ENCODE measurements at places on chromosomes 5 and 9.
A peak's percentile ranks its signal among the peaks of the same experiment; 100 is the strongest.

DNA sequence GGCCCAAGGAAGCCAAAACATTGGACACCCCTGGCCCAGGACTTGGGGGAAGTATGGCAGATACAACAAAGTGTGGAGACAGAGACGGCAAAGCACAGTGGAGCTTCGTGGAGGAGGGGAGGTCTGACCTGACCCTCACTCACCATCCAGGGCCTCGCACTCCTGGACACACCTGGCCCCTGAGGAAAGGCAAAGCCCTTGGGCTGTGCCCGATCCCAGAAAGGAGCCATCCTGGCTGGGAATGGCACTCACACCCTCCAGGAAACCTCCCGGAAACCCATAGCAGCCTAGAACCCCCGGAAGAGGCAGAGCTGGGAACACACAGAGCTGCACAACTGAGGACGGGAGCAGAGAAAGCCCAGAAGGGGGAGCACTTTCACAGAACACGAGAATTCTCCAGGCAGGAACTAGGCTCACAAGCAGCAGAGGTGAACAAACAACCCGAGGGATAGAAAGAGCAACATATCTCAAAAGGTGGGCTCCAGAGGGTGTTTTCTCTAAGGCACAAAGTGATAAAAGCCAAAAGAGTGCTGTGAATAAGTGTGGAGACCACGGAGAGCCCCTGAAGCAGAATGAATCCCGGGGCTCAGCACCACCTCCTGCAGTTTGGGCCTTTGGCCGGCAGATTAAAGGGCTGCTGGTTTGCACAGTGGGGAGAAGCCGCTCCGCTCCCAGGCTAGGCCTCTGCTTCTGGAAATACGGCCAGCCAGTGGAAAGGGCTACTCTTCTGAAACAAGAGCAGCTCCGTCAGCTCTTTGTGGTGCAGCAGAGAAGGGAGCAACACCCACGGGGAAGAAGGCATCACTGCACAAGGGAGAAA is 108.2 kb downstream of the UBE2R2 start:
- no peak for DNase-seq

DNA sequence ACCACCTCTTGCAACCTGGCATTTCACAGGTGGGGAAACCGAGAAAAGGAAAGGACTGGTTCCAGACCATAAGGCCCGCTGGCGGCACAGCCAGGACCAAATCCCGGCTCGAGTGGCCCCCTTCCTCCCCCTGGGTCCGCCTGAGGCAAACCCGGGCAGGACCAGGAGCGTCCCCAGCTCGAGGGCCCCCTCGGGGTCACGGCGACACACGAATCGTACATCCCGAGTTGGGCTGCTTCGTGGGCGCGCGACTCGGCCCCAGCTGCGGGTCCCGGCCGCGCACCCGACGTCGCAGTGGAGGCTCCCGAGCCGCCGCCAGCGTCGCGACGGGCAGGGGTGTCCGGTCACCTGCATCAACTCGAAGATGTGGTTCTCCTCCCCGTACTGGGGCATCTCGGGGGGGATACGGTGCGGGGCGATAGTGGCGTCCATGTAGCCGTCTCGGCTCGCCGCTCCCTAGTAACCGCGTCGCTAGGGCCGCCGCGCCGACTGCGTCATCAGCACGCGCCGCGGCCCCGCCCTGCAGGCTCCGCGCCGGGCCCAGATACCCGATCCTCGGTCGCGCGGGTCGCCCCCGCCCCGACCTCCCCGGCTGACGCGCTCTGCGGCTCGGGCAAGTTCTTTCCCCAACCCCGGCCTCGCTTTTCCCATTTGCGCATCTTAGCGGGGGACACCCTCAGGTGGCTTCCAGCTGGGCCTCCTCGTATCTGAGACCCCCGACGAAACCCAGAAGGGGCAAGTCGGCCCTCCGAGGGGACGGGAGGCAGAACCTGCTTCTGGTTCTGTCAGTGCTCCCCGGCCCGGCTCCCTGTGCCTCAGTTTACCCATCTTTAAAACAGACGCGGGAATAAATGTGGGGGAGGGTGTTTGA is at the start of gene AK8:
AK8 (minus strand) TSS at position 461 of the 871 bp plus-strand sequence; CDS start at position 432, 29 bp downstream.
- DNase-seq = peak; percentile 88

DNA sequence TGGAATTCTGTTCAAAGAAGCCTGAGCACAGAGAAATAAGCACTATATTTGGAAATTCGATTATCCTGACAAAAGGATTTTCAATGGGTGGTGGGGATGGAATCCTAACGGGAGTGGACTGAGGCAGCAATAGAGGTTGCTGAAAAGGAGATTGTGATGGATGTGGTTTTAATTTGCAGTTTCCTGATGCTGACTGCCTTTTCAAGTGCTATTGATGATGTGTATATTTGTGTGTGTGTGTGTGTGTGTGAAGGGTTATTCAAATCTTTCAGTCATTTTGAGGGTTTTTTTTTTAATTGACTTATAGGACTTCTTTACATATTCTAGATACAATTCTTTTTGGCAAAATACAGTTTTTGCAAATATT is 614.5 kb downstream of the HINT1 start:
- no peak for DNase-seq

DNA sequence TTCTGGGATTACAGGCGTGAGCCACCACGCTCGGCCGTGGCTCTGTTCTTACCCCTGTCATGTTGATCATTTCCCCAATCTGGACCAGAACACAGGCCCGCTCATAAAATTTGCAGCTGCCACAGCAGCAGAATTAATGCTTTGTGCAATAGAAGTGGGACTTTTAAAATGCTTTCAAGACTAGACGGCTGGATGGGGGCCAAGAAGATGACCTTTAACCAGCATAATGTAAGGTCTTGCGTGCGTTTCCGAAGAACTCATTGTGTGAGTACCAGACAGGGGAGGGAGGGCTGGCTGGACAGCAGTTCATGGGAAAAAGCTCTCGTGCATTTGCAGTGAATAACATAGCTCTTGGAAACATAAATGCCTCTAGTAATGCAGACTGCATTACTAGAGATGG is 3.5 kb upstream of the WDR38 start:
- no peak for DNase-seq

DNA sequence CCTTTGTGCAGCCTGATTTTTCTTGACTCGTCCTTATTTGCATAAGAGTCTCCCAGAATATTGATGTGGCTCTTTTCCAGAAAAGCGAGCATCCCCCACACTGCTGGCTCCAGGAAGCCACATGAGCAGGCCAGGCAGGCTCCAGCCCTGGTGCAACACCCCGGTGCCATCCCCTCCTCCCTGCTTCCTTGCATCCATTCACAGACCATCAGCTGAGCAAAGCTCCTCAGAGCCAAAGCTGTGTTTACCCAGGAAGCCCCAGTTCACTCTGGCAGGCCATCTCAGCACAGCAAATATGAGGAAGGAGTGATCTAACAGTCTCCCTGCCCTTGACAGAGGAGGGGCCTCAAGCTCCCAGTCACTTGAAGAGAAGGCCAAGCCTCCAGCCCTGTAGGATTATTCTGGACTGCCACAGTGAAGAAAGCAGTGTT is 34.4 kb downstream of the INSYN2B start:
- DNase-seq = no peak

GRCh38 chr9:122918310-122918709 is 5.2 kb upstream of the ZBTB6 start:
- DNase-seq = no peak

GRCh38 chr9:19375538-19375937 is 4.5 kb downstream of the RPS6 start:
- DNase-seq = no peak

DNA sequence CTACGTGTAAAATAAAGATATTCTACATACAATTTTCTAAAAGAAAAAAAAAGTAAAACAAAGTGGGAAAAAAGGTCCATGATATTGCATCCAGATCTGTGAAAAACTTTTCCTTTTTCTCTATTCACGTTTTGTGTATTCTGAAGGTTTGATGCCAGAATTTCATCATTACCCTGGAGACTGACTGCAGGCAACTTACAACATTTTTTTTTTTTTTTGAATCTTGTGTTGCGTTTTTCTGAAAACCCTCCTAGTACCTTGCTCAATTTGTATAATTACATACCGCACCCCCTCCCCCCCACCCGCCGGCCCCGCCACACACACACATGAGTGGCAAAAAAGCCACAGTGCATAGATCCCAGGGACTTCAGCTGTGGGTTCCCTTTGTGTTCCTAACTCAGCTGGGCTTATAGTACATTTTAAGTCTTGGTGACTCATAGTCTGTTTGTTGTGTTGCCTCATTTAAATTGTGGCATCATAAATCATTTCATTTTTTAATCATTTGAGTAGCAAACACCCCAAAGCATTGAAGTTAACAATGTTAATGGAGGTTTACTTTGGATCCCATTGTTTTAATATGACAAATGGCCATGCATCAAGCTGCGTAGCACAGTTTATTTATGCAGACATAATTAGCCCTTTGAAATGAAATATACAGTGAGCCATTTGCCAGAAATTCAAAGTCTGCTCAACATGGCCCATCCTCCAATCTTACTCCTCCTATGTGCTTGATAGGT is 36.0 kb downstream of the PRDM6 start:
- DNase-seq = no peak

GRCh38 chr5:154344461-154344860 is 101.3 kb upstream of the SAP30L start:
- DNase-seq = no peak

DNA sequence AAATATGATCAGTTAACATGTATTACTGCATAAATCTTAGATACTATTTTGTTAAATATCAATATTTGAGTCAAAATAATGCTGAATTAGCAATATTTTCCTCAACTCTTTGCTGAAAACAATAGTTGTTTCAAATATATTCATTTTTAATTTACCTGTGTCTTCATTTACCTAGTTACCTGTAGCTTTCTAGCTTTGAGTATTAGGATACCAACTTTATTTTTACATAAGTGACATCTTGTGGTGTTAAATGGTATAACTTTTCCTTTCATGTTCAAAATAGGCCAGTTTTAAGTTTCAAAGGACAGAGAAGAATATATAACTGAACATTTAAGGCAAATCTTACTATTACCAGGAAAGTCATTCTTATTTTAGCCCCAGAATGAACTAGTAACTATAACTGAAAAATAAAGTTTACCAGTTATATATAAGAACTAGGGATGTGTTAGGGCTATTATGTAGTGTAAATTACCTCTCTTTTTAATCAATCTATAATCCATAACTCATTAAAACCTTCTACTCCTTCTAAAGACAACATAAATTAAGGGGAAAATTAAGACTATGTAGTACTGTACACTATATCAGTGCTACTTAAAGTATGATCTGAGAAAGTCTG is 25.3 kb downstream of the AP3B1 start:
- DNase-seq = no peak
